Activated CD8-positive, alpha-beta T cell treated with anti-CD3 and anti-CD28 coated beads for 36 hours (primary cell): ENCODE measurements at places on chromosomes 1 and 21.

- H3K27me3 ChIP-seq: peaks cover 2% of the 10 kb centered on the region
- H3K36me3 ChIP-seq: no peaks in the 10 kb centered on the region
- H3K4me3 ChIP-seq: no peak overlapping the region
- H3K27ac ChIP-seq: no peak overlapping the region
These were observed 77.9 kb upstream of the LPGAT1 start for GRCh38 chr1:211908453-211908852.

DNA sequence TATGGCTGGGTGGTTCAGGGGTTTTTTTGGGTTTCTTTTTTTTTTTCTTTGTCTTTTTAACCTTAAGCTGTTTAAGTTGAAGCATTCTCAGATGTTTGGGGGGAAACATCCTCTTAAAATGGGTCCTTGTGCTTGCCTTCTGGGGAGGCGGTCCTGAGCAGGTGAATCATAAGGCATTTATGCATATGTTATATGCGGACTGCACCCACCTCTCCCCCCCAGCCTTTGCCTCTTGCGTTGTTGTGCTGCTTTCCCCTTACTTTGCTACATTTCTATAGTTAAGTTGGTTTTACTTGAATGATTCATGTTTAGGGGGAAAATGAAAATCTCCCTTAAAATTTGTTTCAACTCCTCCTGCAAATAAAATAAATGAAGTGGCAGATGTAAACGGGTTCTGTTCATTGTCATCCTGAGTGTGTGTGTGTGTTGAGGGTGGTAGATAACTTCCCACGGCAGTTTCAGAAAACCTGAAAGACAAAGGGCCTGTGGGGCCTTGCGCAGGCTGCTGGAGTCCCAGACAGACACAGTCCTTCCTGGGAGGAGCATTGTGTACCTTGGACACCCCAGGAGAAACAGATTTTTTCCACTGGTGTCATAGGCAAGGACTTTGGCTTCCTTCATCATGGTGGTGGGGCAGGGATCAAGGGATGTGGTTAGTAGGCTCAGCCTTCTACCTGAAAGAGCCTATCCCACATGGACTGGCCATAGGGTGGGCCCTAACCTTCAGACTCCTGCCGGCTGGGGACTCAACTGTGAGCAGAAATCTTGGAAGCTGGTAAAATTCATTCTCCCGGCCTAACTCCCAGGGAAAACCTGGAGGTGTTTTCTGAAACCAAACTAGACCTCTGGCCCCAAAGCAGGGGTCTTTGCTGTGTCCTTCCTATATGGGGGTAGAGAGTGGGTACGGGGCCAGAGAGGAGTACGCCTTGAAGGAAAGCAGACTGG, 926 bp upstream of the SH3D21 start:
- H3K27me3 ChIP-seq: no peaks in the 10 kb centered on the region
- peaks cover 39% of the 10 kb centered on the region for H3K4me1 ChIP-seq
- peak overlapping the region; percentile 78 for H3K27ac ChIP-seq
- H3K36me3 ChIP-seq: peaks cover 40% of the 10 kb centered on the region

GRCh38 chr1:207828485-207829158, 76.8 kb downstream of the CD46 start:
- H3K27ac ChIP-seq: peak overlapping the region; percentile 73
- H3K27me3 ChIP-seq: no peaks in the 10 kb centered on the region
- DNase-seq: peak; percentile 73
- no peak overlapping the region for H3K4me3 ChIP-seq
- peaks cover 20% of the 10 kb centered on the region for H3K36me3 ChIP-seq

GRCh38 chr1:15568387-15569073, 16.3 kb downstream of the AGMAT start:
- H3K27ac ChIP-seq: peak overlapping the region; percentile 42
- H3K4me1 ChIP-seq: no peaks in the 10 kb centered on the region
- no peak overlapping the region for H3K4me3 ChIP-seq
- peaks cover 32% of the 10 kb centered on the region for H3K36me3 ChIP-seq
- DNase-seq: no peak

- no peak overlapping the region for H3K27ac ChIP-seq
- H3K27me3 ChIP-seq: no peaks in the 10 kb centered on the region
- H3K36me3 ChIP-seq: no peaks in the 10 kb centered on the region
- DNase-seq: no peak
- H3K4me1 ChIP-seq: no peaks in the 10 kb centered on the region
- H3K4me3 ChIP-seq: no peak overlapping the region
These were observed 158.5 kb upstream of the PRMT6 start for GRCh38 chr1:106897976-106898375.

DNA sequence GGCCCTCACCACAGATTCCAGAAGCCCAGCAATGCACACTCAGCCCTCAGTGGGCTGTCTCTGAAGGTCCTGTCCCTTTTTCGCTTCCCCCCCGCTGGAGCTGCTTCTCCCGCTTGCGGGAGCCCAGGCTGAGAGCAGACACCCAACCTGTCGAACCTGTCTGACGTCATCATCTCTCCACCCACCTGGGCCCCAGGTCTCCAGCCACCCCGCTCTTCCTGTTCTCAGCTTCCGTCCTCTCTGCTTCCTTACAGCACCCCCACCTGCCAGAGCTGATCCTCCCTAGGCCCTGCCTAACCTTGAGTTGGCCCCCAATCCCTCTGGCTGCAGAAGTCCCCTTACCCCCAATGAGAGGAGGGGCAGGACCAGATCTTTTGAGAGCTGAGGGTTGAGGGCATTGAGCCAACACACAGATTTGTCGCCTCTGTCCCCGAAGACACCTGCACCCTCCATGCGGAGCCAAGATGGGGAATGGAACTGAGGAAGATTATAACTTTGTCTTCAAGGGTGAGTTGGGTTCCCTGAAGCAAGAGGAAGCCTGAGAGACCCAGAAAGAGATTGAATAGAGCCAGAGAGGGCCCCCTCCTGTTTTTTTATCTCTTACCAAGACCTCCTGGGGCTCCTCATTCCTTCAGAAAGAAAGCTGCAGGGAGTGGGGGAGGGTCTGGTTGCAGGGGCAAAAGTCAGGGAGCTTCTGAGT, at the start of gene RAB25:
RAB25 (plus strand) TSS at position 224 of the 700 bp plus-strand sequence; CDS start at position 465, 241 bp downstream.
- no peak within 1 kb of the TSS for H3K27ac ChIP-seq
- H3K4me1 ChIP-seq: peaks cover 19% of the 10 kb centered on the region
- H3K36me3 ChIP-seq: peaks cover 7% of the 10 kb centered on the region
- no peak within 1 kb of the TSS for H3K4me3 ChIP-seq
- no peak for DNase-seq

DNA sequence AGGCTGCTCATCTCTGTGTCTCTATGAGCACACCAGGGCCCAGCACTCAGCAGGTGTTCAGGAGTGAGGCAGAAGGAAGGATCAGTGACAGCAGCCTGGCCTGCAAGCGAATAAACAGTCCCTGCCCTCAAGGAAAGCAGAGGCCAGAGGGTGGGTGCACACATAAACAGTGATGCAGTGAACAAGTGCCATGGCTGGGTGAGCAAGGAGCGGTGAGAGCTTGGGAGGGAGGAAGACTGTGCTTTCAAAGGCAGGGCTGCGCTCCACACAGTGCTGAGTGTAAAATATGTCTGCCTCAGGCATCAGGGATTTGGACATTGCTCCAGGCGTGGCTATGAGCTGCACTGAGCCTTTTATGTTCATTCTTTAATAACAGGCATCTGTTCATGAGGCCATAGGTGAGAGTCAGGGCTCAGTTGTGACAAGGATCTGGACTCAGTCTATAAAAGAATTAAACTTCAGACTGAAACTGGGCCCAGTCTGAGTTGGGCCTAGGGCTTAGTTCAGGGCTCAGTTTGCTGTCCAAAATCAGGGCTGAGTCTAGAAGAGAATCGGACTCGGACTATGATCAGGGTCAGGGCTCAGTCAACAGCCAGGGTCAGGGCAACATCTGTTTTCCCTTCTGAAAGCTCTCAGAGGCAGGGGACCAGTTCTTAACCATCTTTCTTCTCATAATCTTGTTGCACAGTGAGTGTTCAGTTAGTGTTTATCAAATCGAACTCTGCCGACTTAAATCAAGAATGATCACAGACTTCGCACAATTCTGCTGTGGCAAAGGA, 213.7 kb downstream of the FOXD2 start:
- no peaks in the 10 kb centered on the region for H3K4me1 ChIP-seq
- no peaks in the 10 kb centered on the region for H3K36me3 ChIP-seq
- H3K27me3 ChIP-seq: peaks cover 17% of the 10 kb centered on the region
- no peak overlapping the region for H3K4me3 ChIP-seq

DNA sequence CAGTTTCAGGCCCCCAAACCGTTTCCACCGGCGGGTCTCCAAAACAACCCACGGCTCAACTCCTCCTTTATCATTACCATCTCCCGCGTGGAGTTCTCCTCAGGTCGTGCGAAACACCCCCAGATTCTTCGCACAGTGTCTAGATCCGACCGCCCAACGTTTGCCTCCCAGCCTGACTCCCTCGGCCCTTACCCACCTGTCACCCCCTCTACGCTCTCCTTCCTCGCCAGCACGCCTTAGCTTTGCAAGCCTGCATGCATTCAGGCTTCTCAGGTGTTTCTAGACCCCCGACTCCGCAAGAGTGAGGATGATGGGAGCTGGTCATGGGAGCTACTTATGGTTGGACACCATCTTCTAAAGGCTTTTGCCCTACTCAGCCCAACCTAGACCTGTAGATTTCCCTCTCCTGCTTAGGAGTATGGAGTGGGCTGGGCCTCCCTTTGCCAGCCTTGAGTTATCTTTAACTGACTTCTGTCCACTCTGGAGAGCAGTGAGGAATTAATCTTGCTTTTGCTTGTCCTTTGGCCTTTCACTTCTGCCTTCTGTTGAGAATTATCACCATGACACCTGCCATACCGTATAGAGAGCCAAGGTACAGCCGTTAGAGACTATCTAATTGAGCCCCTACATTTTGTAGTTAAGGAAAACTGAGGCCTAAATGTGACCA, 865 bp downstream of the ATP5IF1 start:
- DNase-seq: peak; percentile 32
- H3K27ac ChIP-seq: no peak overlapping the region
- H3K27me3 ChIP-seq: no peaks in the 10 kb centered on the region
- H3K4me1 ChIP-seq: peaks cover 12% of the 10 kb centered on the region

GRCh38 chr21:42830456-42831455, 48.6 kb downstream of the WDR4 start:
- H3K27ac ChIP-seq: no peak overlapping the region
- peaks cover 32% of the 10 kb centered on the region for H3K4me1 ChIP-seq
- peaks cover 17% of the 10 kb centered on the region for H3K27me3 ChIP-seq
- H3K4me3 ChIP-seq: no peak overlapping the region
- H3K36me3 ChIP-seq: no peaks in the 10 kb centered on the region

- H3K27me3 ChIP-seq: peaks cover 15% of the 10 kb centered on the region
- no peaks in the 10 kb centered on the region for H3K36me3 ChIP-seq
- no peaks in the 10 kb centered on the region for H3K4me1 ChIP-seq
- H3K4me3 ChIP-seq: no peak overlapping the region
These were observed 8.6 kb upstream of the LHX4 start for GRCh38 chr1:180221462-180221861.

- H3K27me3 ChIP-seq: peaks cover 19% of the 10 kb centered on the region
- no peak overlapping the region for H3K27ac ChIP-seq
- peak; percentile 45 for DNase-seq
- no peaks in the 10 kb centered on the region for H3K4me1 ChIP-seq
These were observed 150.6 kb upstream of the ZC3H12A start for GRCh38 chr1:37323486-37324377.

DNA sequence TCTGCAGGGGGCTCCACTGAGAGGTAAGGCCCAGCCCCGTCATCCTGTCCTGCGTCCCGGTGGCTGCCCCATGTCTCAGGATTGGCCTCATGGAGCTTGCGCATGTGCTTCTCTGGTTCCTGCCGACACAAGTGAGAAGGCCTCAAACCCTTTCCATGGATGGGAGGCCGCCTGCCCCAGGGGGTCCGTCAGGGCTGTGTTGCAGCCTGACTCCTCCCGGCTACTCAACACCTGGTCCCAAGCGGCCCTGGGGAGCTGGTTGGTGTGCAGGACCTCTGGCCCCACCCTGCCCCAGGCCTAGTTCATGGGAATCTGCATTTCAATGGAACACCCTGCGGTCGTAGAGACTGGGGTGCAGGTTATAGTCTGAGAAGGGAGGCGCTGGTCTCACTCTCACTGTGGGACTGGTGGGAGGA, 21.1 kb upstream of the PDE9A start:
- H3K36me3 ChIP-seq: no peaks in the 10 kb centered on the region
- H3K27ac ChIP-seq: no peak overlapping the region
- H3K4me3 ChIP-seq: no peak overlapping the region
- DNase-seq: no peak
- no peaks in the 10 kb centered on the region for H3K27me3 ChIP-seq

DNA sequence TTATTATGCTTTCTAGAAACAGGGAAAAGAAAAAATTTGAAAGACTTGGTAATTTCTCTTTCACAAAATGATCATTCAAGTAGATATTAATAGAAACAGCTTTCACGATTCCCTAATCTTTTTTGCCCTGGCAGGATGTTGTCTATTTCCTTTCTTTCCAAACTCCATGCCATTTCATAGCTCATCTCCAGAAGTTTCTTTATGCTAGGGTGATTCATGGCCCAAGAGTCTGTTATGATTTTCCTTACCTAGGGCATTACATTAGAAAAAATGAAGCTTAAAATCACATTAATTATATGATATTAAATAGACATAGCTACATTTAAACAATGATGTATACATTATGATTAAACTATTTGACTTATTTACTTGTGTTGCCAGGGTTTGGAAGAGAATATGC, 762.1 kb downstream of the LTN1 start:
- H3K4me3 ChIP-seq: no peak overlapping the region
- DNase-seq: no peak
- no peaks in the 10 kb centered on the region for H3K4me1 ChIP-seq
- H3K36me3 ChIP-seq: no peaks in the 10 kb centered on the region
- no peaks in the 10 kb centered on the region for H3K27me3 ChIP-seq
- no peak overlapping the region for H3K27ac ChIP-seq

DNA sequence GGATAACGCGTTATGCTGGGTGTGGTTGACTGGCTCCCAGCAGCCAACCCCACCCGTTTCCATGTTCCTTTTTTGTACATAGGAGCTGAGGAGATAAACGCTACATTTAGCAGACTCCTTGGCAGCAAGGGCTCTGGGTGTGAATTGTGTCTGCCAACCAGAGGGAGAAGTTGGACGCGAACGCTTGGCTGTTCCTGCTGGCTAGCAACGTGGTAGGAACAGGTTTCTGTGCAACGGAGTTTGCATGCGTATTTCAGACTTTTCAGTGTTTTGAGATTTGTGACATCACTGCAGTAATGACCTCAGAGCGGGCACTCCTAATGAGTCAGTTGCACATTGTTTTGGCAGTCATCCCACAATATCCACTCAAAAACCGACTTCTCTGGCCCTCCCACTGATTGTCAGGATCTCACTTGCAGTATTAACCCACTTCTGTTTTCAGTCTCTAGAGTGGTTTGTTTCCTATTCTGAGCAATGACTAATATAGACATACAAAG, 98.7 kb upstream of the RGS1 start:
- peak; percentile 10 for DNase-seq
- no peaks in the 10 kb centered on the region for H3K36me3 ChIP-seq
- no peaks in the 10 kb centered on the region for H3K4me1 ChIP-seq
- H3K27ac ChIP-seq: no peak overlapping the region

DNA sequence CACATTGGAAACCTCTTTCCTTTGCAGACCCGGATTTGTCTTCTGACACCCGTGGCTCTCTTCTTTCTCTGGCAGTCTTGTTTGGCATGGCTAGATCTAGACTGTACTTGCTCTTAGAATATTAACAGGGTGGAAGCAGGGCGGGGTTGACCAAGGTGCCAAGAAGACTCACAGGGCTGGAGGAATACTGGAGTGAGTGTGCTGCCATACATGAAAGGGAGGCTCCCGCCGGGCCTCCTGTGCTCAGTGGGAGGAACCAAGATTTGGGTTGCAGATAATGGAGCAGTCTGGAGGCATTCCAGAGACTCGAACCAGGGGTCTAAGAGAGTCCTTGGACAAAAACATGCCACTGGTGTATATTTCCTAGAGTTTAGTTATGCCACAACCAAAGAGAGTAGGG, 27.6 kb upstream of the SNX27 start:
- no peaks in the 10 kb centered on the region for H3K36me3 ChIP-seq
- H3K27ac ChIP-seq: no peak overlapping the region
- no peak overlapping the region for H3K4me3 ChIP-seq

- no peak for DNase-seq
- no peaks in the 10 kb centered on the region for H3K36me3 ChIP-seq
- H3K27ac ChIP-seq: no peak overlapping the region
- H3K4me3 ChIP-seq: no peak overlapping the region
- no peaks in the 10 kb centered on the region for H3K4me1 ChIP-seq
- no peaks in the 10 kb centered on the region for H3K27me3 ChIP-seq
These were observed 48.9 kb downstream of the SPATA46 start for GRCh38 chr1:162327788-162328165.
